ENCODE measurements at places on chromosomes 3 and 15.

GRCh38 chr3:185757176-185757575, 67.7 kb downstream of the IGF2BP2 start:
- DNase-seq: no peak

DNA sequence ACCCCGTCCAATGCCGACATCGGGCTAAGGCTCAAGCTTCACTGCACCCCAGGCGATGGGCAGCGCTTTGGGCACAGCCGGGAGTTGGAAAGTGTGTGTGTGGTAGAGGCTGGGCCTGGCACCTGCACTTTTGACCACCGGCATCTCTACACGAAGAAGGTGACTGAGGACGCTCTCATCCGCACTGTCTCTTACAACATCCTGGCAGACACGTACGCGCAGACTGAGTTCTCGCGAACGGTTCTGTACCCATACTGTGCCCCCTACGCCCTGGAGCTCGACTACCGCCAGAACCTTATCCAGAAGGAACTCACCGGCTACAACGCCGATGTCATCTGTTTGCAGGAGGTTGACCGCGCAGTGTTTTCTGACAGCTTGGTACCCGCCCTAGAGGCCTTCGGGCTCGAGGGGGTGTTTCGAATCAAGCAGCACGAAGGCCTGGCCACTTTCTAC, 1.0 kb downstream of the PDE12 start:
- no peak for DNase-seq

GRCh38 chr3:1318296-1319005, 225.6 kb downstream of the CNTN6 start:
- no peak for DNase-seq

DNA sequence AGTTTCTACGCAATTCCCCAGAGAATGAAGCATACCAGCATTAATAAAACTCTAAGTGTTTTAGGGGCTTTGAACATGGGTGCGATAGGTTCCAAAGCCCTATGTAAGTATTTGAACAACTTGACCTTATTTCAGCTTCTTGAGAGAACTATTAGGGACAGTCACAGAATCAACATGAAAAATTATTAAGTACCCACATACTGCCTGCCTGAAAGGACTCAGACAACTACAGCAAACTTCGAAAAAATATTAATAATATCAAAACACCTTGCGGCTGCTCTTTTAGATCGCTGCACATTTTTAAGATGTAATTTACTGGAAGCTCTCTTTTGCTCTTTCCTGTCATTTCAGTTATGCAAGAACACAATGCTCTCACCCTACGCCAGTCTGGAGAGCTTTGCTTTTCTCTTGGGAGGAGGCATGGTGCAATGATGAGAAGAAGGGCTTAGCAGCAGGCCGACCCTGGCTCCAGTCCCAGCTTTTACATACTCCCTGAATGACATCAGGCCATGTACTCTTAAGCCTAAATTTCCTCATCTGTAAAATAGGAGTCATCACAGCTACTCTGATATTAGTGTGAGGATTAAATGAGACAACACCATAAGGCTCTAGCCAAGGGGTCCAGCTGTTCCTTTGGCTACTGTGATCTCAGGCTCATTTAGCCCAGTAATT, 640.7 kb downstream of the FHIT start:
- no peak for DNase-seq

DNA sequence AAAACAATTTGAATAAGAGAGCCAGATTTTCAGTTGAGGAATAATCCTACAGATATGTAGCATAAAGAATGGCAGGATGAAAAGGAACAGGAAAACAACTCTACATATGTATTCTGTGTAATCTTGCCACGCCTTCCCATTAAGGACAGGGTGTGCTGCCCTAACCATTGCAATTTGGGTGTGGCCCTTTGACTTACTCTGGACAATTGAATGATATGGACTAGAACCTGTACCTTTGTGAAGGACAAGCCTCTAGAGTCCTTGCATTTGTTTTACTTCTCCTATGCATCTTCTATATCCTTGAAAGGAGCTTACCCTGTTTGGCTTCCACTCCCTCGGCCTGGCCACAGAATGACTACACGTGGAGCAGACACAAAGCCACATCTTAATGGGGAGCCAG, 1261.6 kb upstream of the GBE1 start:
- DNase-seq: no peak

GRCh38 chr15:80820092-80820491, 40.9 kb downstream of the CEMIP start:
- no peak for DNase-seq

DNA sequence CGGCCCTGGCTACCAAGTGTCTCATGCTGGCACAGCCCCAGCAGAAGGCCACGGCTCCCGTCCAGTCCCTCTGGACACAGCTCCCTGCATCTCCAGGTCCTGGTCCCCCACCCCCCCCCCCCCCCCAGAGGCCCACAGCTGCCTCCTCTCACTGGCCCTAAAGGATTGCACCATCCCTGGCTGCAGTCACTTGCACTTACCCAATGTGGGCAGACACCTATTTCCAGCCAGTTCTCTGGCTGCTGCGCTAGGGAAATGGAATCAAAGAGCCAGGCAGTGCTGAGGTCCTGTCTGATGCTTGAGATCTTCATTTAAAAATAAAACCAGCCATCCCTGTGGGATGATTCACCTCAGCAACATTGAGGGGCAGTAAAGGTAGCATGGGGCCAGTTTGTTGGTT, 346.4 kb downstream of the OCA2 start:
- DNase-seq: no peak

DNA sequence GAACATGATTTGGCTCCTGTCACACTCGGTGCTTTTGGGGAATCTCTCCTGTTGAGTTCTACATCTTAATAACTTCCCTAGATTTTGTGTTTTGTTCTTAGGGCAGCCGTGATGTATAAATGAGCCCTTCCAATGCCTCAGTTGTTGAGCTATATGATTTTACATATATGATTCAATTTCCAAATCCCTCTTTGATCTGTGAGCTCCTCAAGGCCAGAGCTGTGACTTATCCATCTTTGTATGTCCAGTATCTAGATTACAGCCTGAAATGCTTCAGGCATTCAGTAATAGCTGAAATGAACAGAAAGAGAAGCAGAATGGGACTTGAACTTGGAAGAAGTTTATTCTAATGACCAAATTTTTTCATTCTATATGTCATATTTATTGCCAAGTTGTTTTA, 26.6 kb downstream of the CGGBP1 start:
- no peak for DNase-seq

DNA sequence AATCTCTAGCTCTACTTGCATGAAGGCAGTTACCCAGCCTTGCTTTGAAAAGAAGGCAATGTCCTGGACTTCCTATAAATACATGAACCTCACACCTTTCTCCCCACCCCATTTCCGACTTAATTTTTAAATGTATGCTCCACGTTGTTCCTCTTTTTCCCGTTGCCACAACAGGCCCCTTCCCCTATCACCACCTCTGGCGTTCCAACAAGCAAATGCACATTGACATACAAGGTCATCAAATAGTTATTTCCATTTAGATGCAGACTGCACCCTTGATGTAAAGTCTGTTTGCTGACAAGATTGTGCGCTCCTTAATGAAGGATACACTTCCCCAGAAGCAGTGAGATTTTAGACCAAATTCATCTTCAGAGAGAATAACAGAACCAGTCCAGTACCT, 260.7 kb upstream of the UMPS start:
- DNase-seq: no peak

DNA sequence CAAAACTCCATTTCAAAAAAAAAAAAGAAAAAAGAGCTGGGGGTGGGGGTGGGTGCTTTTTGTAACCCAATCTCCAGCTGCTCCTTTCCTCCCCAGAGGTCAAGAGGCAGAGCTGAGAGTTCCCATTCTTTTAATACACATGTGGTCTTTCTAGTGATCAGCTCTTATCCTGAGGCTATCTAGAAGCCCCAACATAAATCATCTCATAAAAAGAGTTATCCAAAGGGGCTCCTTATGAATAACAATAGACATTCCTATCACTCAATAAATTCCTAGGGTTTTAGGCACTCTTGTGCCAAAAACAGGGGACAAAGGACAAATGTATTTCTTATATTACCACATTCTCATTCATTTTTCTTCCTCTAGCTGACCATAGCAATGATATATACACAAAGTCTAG, 25.1 kb upstream of the GAP43 start:
- no peak for DNase-seq

GRCh38 chr3:107523539-107524325, 970 bp downstream of the BBX start:
- no peak for DNase-seq

DNA sequence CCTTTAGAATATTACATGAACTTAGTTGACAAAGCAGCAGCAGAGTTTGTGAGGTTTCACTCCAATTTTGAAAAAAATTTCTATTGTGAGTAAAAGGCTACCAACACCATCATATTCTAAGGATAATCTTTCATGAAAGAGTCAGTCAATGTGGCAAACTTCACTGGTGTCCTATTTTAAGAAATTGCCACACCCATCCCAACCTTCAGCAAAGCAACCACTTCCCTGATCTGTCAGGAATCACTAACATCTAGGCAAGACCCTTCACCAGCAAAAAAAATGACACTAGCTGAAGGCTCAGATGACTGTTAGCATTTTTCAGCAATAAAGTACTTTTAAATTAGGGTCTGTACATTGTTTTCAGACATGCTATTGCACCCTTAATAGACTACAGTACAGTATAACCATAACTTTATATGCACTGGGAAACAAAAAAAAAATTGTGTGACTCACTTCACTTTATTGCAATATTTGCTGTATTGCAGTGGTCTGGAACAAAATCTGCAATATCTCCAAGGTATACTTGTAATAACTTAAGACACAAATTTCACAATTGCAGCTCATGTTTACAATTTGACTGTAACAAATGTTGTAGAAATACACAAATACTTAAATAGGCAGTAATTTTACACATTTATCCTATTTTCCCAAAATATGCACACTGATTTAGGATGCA, 38.9 kb upstream of the ALCAM start:
- no peak for DNase-seq

GRCh38 chr3:13584427-13584891, 35.5 kb downstream of the FBLN2 start:
- no peak for DNase-seq

- no peak for DNase-seq
These were observed 48.5 kb downstream of the EFHB start for GRCh38 chr3:19885468-19885867.

- no peak for DNase-seq
These were observed 383.2 kb upstream of the ADAMTS9 start for GRCh38 chr3:65070968-65071367.

DNA sequence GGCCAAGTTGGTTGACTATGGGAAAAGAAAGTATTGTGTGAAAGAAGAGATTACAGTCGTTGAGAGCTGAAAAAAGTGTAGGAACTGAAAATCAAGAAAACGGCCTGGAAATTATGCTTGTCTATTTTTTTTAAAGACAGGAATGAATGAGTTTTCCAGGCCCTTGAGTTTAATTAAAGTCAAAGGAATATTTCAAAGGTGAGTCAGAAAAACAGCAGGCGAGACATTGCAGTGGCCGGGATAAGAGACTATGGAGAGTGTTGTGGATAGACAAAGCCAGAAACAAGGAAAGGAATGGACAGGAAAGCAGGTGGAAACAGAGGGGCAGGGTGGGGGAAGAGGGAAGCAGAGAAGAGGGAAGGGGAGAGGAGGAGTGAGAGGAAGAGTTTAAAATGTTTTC, 275.1 kb upstream of the LRTM1 start:
- no peak for DNase-seq

DNA sequence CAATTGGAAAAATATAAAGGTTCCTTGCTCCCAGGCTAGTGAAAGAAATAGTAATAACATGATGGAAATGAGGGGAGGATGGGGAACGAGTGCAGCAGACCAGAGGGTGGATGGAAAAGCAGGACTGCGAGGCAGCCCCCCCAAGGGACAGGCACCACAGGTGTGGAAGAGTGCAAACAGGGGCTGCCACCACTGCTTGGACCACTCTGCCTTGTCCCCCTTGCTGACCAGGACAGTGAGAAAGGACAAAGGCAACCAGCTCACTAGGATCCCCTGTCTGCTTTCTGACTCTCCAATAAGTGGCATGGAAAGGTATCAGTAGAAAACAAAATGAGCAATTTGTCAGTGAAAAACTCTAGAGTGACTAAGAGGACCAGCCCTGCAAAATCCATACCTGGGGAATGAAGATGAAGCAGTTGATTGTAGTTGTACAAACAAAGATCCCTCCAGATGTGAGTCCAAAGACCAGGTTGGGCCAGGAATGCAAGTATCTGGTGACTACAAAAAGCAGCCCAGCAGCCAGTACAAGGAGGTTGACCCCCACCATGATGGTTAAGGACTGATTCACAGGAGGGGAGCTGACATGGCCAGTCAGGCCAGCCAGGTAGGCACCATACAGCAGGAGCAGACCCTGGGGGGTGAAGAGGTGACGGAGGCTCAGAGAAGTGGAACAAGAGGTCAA, 86.6 kb upstream of the GSK3B start:
- no peak for DNase-seq

GRCh38 chr15:41231422-41232226, 556 bp downstream of the CHP1 start:
- DNase-seq: no peak

DNA sequence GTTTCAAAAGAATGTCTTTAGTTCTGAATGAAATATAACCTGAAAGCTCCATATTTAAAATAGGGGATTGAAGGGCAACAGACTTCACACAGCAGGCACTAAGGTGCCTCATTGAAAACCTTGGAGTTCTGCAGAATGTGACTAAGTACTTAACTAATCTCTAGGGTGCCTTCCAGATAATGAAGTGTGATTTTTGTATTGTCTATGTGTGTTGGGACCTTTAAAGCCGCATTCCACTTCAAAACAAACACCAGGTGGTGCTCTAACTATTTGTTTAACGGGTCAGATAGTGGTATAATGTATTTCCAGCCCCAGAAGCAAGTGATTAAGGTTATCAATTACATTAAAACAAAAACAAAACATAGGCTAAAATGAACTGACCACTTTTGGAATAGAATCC, 28.0 kb downstream of the TFG start:
- no peak for DNase-seq

- no peak for DNase-seq
These were observed 5.7 kb downstream of the PTH1R start for GRCh38 chr3:46883054-46883829.

- DNase-seq: no peak
These were observed 15.0 kb downstream of the SNAPC5 start for GRCh38 chr15:66482539-66482938.

GRCh38 chr3:171970301-171970788, 69.0 kb upstream of the FNDC3B start:
- no peak for DNase-seq

DNA sequence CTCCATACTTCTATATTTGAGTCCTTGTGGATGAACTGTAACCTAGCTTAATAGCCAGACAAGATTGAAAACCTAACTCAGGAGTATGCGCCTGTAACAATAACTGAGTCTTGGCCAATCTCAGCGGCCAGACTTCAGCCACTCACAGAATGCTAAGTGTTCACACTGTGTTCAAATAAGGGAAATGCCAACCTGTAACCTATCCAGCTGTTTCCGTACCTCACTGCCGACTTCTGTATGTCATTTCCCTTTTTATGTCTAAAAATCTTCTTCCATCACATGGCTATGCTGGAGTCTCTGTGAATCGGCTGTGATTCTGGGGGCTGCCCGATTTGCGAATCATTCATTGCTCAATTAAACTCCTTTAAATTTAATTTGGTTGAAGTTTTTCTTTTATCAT, 169.2 kb downstream of the NFKBIZ start:
- no peak for DNase-seq

- no peak for DNase-seq
These were observed 697 bp downstream of the CHSY1 start for GRCh38 chr15:101250873-101251829.

All from stimulated activated CD8-positive, alpha-beta memory T cell treated with anti-CD3 and anti-CD28 coated beads, Interleukin-7, amount 100 ng/mL, for 1 hour (primary cell).